ENCODE measurements at places on chromosomes 7 and 10.
A peak's percentile ranks its signal among the peaks of the same experiment; 100 is the strongest.

DNA sequence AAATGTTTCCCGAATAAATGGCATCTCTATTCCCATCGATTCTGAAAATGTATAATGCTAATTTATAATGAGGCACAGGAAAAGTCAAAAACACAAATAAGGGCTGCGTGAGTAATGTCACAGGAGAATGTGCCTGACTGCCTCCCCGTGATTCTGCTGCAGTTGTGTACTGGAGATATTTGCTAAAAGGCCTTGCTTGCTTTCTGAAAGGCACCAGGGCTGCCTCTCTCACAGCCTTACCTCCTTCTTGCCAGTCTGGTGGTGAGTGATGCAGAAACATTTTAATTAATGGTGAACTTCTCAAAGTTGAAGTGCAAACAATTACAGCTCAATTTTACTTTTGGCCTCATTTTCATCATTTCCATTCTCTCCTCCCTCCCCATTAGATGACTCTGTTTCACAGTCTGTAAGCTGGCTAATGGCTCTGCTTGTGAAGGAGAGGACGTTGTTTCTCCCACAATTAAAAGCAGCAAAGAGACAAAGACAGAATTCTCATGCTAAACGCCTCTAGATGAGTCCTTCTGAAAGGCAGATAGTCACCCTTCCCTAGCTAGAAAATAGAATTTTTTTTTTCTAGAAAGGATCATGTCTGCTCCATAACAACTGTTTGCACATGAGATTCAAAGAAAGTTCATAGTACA lies 377.6 kb downstream of the MDFIC start:
- DNase-seq: no peak

GRCh38 chr10:25966844-25967243 lies 32.8 kb downstream of the MYO3A start:
- DNase-seq: no peak

- no peak for DNase-seq
Observed at GRCh38 chr10:102676534-102677315, 32.4 kb downstream of the TRIM8 start.

DNA sequence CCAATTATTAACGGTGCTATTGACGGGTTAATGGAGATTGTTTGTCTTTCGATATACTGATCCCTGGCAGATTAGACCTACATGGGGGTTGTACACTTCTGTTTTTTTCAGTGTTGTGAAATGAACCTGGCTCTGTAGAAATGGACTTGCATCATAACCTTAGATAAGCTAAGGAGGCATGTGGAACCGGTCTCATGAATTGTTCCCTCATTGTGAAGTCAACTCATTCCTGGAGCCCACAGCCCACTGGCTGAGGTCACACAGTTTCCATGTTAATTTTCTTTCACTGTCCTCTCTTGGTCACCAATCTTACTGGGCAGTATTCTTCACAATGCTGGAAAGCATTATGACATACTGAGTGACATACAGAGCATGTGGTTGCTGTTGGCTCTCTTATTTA lies 202.8 kb downstream of the BMPER start:
- no peak for DNase-seq

- no peak for DNase-seq
Observed at GRCh38 chr7:136353287-136353686, 376.1 kb upstream of the MTPN start.

GRCh38 chr10:95832216-95833041 lies 75.3 kb upstream of the CC2D2B start:
- peak; percentile 87 for DNase-seq

DNA sequence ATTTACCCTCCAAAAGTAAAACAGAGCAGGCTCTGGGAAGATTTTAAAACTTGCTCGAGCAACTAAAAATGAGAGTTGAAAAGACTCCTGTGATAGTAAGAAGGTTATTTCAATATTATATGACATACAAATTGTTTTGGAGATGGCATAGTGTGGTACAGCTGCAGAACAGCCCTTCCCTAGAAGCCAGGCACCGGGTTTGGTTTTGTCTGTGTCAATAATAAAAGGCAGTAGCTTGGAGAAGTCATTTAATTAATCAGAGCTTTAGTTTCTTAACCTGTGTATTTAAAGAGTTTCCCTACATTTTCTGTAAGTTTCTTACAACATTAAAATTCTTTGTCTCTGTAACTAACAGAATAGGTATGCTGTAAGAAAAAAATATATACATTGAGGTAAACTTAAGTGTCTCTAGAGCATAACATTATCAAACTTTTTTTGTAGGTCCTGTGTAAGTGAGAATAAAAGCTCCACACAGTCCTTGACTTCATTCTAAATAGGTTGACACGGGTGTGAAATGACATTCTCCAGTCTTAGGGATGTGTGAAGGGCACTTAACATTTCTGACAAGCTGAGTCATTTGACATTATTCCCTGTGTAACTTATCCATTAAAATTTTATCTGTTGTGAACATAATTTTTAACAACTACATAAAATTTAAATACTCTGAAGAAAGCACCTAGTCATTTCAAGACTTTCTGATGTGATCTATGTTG lies 425.0 kb upstream of the ETV1 start:
- DNase-seq: no peak

DNA sequence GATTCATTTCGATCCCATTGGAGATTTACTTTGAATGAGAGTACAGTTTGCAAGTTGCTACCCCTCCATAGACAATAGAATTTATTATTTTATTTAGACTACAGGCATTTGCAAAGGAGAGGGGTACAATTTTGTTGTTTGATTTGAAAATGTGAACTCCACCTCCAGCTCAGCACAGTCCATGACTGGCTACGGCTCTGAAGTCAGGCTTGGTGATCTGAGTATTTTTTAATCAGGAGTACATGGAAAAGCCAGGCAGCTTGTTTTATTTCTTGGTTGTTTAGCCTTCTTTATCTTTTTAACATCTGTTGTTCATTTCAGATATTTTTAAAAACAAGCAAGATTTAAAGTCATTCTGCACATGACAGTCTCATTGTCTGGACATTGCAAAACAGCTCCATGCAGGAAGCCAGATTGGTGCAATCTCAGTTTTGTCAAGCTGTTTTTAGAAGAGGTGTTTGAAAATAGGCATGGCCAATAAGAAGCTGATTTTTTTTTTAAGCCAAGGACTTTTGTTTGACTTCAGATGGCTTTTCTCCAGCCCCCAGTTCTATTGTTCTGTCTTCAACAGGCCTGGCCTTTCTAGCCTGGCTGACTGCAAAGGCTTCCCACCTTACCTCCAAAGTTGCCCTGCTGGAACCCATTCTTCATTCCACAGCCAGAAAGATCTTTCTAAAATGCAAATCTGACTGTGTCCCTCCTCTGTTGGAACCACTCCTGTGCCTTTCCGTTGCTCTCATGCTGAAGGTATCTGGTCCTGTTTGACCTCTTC lies 12.2 kb downstream of the PLXDC2 start:
- no peak for DNase-seq

GRCh38 chr7:12653110-12653509 lies 34.3 kb upstream of the ARL4A start:
- no peak for DNase-seq

- DNase-seq: no peak
Observed at GRCh38 chr10:44178856-44179255, 206.0 kb downstream of the CXCL12 start.

DNA sequence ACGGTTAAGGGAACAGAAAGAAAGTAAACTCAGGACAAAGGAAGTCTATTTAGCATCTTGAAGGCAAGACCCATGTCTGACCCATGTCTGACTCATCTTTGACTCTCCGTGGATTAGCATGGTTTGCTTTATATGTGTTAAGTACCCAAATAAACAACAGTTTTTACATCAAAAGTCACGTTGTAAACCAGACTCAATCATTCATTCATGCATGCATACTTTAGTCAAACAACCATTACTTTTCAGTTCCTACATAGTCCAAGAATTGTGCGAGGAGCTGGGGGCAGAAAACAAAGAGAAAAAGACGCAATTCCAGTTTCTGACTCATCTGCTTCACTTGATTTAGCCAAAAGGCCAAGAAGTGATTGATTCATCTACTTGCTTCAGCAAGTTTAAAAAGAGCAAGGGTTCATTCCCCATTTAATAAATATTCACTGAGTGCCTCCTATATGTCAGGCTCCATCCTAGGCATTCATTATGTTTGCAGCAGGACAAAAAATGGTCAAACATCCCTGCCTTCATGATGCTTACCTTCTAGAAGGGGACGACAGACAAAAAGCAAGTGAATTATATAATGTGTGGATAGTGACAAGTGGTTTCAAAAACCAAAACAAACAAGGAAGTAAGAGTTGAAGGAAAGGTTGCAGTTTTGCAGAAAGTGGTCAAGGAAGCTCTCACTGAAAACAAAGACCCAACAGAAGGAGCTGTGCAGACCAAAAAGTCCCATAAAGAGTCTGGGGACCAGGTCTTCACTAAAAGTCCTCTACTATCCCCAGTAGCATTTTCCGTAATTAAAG lies 116.2 kb downstream of the FAM107B start:
- DNase-seq: no peak

All from CD4-positive, alpha-beta T cell treated with Interleukin-1 beta for 1 hour (primary cell).